ENCODE measurements at places on chromosomes 3 and 15.

- DNase-seq = no peak
Measured at GRCh38 chr3:140421884-140422283, 256.0 kb upstream of the TRIM42 start.

DNA sequence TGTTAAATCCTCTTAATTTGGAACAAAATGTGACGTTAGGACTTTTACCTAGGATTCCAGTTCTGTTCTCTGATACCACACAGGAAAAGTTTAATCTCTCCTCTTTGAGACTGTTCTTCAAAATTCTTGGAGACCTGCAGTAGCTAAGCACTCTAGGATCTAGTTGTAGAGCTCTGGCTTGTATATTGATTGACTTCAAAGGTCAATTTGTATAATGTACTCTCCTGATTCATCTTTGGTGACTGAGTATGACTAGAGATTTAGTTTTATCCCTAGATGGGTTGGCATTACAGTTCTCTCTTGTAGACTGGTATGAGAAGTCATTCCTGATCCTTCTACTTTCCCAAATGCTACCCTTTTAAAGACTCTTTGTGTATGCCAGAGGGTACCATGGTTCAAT, 168.4 kb upstream of the TPRG1 start:
- DNase-seq = no peak

DNA sequence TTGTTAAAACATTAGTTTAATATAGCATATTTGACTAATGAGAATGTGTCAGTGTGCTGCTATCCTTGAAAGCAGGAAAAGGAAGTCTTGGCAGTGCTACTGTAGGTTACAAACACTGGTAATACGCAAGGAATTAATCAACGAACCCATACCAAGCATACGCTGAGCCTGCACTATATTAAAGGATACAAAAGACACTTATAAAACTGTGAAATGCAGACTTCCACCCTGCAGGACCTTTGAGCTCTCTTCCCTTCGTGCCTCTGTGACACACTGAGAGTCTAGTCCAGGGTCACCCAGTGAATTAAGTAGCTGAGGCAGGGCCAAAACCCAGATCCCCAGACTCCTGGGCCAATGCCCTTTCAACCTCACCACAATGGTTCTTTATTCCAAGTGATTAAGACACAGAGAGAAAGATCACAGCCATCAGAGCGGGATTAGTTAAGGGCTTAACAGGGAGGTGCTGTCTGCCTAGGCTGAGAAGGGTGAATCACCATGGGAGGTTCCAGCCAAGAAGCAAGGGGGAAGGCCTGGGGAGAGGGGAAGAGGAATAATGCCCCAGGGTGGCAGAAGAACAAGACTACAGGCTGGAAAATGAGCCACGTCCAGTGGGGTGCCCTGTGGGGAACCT, 6.8 kb downstream of the ANXA2 start:
- no peak for DNase-seq

- DNase-seq = no peak
Measured at GRCh38 chr3:38653685-38654537, 4.4 kb upstream of the SCN5A start.

- DNase-seq = no peak
Measured at GRCh38 chr3:11878837-11879236, 32.2 kb upstream of the TAMM41 start.

- DNase-seq = no peak
Measured at GRCh38 chr3:31225923-31226322, 306.8 kb upstream of the STT3B start.

- no peak for DNase-seq
Measured at GRCh38 chr15:44710236-44711095, 657 bp downstream of the PATL2 start.

DNA sequence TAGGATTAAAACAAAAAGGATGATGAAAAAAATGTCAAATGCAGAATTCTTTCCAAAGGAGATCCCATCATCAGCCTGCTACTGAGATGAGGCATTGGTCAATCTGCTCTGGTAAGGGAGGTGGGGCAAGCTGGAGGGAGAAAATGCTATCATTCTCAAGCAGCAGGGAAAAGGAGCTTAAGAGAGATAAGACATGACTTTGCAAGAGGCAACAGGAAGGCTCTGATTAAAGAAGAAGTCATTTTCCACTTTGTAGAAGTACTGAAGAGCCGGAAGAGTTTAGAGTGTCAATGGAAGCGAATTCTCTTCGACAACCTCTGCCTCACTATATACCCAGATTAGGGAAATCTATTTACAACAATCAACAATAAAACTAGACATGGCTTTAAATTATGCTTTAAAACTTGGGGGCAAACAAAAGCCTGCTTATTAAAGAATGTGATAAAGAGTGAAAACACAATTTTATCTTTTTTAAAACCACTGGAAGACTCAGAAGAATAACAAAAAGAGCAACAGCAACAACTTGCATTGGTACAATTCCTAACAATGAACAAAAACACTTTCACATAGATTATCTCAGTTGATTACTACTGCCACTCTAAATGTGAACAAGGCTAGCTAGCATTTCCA, 81.8 kb upstream of the NANOGP8 start:
- DNase-seq = no peak

- no peak for DNase-seq
Measured at GRCh38 chr3:40130721-40131120, 178.8 kb upstream of the EIF1B start.

DNA sequence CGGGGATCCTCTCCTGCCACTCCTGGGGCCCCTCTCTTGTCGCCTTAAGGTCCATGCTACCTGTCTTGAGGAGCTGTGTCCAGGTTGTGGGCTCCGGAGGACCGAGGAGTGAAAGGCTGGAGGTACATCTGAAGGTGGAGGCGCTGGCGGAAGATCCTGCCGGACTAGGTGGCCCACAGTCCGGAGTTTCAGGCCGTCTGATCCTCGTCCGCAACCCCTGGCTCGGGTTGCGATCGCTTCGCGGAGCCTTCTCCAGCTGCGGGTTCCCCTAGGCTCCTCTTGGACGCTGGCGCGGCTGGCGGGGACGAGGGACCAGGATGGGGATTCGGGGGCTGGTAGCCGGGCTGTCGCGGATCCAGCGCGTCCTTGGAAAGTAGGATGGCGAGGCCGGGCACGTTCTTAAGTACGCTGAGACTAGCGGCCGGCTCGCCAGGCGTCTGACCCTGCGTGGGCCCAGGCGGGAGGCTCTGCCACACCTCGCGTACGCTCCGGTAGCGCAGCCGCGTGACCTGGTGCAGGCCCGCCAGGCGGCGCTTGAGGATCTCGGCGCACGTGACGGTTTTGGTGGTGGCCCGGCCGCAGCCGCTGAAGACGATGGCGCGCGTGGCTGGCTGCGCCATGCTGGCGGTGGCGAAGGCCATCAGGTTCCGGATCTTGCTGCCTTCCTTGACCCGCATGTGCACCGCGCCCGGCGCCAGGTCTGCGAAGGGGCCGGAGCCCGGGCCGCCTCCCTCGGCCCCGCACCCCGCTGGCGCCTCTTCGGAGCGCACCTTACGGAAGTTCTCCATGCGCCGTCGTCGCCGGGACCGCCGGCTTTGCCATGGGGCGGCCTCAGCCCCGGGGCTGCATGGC, 550 bp downstream of the RPP25 start:
- DNase-seq = no peak

- DNase-seq = no peak
Measured at GRCh38 chr15:76492538-76492937, 156.0 kb downstream of the ISL2 start.

GRCh38 chr3:25679166-25679565, 14.5 kb upstream of the TOP2B start:
- no peak for DNase-seq

DNA sequence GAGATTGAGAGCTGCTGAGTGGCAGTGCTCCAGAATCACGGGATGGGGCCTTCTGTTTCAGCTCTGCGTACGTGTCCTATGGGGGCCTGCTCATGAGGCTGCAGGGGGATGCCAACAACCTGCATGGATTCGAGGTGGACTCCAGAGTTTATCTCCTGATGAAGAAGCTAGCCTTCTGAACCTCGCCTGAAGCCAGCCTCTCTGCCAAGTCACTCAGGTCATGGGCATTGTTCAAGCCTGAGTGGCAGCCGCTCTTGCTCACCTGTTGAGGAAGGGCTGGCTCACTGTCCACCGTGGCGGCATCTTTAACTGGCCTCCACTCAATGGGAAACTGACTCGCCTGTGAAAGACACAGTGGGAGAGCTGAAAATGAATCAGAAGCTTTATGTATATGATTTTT, 6.6 kb downstream of the POLR2H start:
- no peak for DNase-seq

DNA sequence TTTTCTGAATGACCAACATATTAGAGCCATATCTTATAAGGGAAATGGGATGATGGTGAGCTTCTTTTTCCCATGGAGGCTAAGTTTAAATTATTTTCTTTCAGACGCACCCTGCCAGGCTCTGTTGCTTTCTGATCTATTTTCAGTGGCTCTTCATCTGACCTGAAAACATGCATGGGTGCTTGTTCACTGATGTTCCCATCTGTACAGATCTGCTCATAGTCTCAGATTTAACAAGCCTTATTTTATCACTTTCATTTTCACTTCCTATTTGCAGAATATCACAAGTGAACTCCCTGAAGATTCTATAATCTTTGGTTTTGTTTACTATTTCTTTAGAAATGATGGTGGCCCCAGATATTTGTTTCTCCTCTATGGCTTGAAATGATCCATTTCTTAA, 31.1 kb upstream of the SUCLG2 start:
- no peak for DNase-seq

- DNase-seq = no peak
Measured at GRCh38 chr15:89043031-89044002, 44.9 kb upstream of the ABHD2 start.

- DNase-seq = peak; percentile 25
Measured at GRCh38 chr3:82927309-82928253, 1166.1 kb upstream of the GBE1 start.

- no peak for DNase-seq
Measured at GRCh38 chr3:12935023-12935860, 93.9 kb upstream of the RPL32 start.

DNA sequence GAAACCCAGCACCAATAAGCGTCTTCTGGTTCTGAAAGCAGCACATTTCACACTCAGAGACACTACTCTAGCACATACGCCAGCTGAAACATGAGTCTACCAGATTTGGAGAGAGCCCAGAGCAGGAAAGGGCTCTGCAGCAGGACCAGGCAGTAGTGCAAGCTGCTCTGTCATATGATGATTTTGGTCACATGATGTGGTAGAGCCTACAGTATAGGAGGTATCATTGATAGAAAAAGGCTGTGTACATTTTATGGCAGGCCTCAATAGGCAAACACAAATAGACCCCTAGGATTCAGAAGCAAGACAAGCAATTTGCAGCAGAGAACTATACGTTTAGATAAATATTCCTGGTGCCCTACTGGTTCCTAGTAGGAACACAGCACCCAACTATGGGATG, 58.2 kb downstream of the QTRT2 start:
- no peak for DNase-seq

DNA sequence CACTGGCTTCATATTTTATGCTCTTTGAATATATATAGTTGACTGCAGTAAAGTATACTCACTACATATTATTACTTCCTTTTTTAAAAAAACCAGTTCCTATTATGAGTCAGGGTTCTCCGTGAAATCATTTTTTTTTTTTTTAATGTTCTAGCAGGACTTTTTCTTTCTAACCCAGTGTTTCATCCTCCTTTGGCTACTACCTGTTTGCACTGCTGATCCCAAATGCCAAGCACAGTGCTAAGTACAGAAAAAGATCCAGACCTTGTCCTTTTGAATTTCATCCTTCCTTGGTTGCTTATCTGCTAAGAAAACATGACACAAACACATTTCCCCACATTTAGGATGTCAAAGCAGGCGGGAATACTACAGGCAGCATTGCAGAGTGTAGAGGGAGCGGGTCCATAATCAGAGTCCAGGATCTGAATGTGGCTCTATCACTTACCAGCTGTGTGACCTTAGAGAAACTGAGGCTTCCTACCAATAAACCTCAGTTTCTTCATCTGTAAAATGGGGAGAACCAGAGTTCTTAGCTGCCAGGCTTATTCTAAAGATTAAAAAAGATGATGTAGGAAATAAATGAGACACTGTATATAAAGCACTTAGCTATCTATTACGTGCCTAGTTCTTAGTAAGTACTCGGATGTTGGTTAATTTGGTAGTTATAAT, 37.2 kb upstream of the ANPEP start:
- DNase-seq = no peak

- no peak for DNase-seq
Measured at GRCh38 chr3:7812490-7812889, 689.1 kb upstream of the LMCD1 start.

DNA sequence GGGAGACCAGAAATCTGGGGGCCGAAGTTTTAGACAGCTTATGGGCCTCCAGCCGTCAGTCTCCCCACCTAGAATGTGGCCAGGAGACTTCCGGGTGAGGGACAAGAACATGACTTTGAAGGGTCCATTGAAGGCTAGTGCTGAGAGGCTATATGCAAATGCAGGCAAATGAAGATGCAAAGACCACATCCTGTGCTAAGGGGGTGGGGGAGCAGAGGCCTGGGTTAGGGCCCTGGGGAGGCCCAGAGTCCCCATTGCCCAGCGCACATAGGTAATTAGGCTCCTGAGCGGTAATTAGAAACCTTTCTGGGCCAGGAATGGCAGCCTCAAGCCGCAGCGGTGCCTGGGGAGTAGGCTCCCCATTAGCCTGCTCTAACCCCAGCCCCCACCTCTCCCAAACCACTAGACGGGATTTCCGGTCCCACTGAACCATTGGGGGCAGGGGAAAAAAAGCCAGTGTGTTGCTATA, 6.8 kb downstream of the CSK start:
- no peak for DNase-seq

GRCh38 chr3:53941950-53942349, 50.3 kb upstream of the SELENOK start:
- DNase-seq = no peak

- DNase-seq = no peak
Measured at GRCh38 chr15:65334586-65335231, 30.2 kb downstream of the RNU5B-1 start.

GRCh38 chr3:157077565-157077991, 82.4 kb downstream of the CCNL1 start:
- DNase-seq = no peak

- no peak for DNase-seq
Measured at GRCh38 chr3:101618726-101619125, 44.7 kb downstream of the PCNP start.

DNA sequence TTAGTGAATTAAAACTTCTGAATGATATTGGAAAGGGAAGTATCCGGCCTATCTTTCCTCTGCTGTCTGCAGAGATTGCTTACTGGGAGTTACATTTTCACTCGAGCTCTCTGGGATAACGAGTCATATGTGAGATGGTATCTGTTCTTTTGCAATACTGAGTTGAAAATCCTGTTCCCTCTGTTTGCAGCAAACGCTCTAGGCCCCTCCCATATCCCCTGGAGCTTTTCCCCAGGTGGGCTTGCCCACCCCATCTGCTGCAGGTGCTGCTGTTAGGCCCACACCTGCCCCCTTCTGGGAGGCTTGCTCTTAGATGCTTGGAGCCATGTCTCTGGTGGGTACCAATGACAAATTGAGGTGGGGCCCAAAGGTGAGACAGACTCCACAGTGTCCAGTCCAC, 42.7 kb upstream of the MTMR10 start:
- no peak for DNase-seq

Measured in brain pericyte (primary cell).